Aorta (tissue), 5 donors: ENCODE measurements at places on chromosomes 5 and 9. TPM values are rescaled to one million over a fixed set of nuclear protein-coding genes. Genes with fewer than 3 reads are reported as not detected.

The CSF1R gene
- 125 TPM for total RNA-seq

DNA sequence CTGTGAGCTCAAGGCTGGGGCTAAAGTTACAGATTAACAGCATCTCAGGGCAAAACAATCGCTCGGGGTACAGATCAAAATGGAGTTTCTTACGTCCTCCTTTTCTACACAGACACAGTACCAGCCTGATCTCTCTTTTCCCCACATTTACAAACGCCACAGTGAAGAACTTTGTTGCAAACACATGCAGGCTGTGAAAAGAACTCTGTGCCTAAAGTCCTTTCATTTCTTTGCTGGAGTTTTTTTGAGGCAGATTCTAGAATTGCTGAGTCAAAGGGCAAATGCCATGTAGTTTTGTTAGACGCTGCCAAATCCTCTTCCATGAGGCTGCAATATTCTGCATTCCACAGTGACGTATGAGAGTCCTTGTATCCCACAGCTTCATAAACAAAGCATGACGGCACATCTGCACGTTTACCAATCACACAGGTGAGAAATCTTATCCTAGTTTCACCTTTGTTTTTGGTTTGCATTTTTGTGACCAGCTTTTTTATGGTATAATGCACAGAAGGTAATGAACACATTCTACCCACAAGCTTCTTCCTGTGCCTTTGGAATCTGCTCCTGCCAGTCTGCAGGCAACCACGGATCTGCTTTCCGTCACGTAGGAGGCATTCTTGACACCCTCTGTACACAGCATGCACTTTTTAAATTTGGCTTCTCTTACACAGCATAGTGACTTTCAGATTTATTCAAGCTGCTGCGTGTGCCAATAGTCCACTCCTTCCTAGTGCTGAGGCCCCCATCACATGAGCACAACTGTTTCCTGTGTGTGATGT is 44.6 kb upstream of the LPCAT1 start:
- H3K27ac ChIP-seq, result no peak overlapping the region
- H3K4me1 ChIP-seq, result no peaks in the 10 kb centered on the region
- no peak overlapping the region for H3K4me3 ChIP-seq
- H3K27me3 ChIP-seq, result no peaks in the 10 kb centered on the region
- H3K36me3 ChIP-seq, result no peaks in the 10 kb centered on the region

DNA sequence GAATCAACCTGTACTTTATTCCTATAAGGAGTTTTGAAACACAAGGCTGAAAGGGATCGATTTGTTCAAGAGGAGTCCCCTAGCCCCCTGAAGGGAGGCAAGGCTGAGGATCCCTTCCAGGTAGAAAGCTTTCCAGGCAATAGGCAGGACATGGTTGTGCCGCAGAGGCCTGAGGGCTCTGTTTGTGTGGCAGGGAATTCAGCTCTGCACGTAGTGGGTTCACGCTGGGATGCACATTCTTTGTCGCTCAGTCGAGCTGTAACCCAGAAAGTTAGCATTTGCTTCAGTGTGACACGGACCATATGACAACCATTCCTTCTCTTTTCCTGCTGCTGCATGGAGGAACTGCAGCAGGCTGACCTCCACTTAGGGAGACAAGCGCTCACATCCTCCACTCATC is 65.6 kb upstream of the TRIO start:
- H3K36me3 ChIP-seq, result no peaks in the 10 kb centered on the region
- DNase-seq, result no peak
- H3K27ac ChIP-seq, result no peak overlapping the region
- H3K4me3 ChIP-seq, result no peak overlapping the region

GRCh38 chr9:124869466-124869985 is 7.6 kb downstream of the ARPC5L start:
- no peak overlapping the region for H3K27ac ChIP-seq
- no peaks in the 10 kb centered on the region for H3K36me3 ChIP-seq
- H3K4me1 ChIP-seq, result no peaks in the 10 kb centered on the region
- no peak for DNase-seq
- H3K4me3 ChIP-seq, result peak overlapping the region; percentile 67

GRCh38 chr5:107812570-107813141 is 141.9 kb upstream of the EFNA5 start:
- H3K36me3 ChIP-seq, result no peaks in the 10 kb centered on the region
- no peaks in the 10 kb centered on the region for H3K27me3 ChIP-seq
- H3K4me3 ChIP-seq, result no peak overlapping the region

DNA sequence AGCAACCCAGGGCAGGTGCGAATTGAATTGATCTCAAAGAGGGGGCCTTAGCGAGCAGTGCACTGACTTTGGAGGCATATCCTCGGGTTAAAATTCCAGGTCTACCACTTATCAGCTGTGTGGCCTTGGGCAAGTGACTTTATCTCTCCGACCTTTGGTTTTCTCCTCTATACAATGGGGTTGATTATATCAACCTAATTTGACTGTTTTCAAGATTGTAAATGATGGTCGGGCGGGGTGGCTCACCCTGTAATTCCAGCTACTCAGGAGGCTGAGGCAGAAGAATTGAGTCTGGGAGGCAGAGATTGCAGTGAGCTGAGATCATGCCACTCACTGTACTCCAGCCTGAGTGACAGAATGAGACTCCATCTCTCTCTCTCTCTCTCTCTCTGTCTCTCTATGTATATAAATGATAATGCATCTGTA is 18.7 kb downstream of the SPRY4 start:
- H3K4me1 ChIP-seq, result peaks cover 2% of the 10 kb centered on the region
- no peak overlapping the region for H3K4me3 ChIP-seq
- H3K36me3 ChIP-seq, result no peaks in the 10 kb centered on the region
- no peak overlapping the region for H3K27ac ChIP-seq

The SLC6A19 gene
- not detected for total RNA-seq

The KIF24 gene
- total RNA-seq, result 0.32 TPM

DNA sequence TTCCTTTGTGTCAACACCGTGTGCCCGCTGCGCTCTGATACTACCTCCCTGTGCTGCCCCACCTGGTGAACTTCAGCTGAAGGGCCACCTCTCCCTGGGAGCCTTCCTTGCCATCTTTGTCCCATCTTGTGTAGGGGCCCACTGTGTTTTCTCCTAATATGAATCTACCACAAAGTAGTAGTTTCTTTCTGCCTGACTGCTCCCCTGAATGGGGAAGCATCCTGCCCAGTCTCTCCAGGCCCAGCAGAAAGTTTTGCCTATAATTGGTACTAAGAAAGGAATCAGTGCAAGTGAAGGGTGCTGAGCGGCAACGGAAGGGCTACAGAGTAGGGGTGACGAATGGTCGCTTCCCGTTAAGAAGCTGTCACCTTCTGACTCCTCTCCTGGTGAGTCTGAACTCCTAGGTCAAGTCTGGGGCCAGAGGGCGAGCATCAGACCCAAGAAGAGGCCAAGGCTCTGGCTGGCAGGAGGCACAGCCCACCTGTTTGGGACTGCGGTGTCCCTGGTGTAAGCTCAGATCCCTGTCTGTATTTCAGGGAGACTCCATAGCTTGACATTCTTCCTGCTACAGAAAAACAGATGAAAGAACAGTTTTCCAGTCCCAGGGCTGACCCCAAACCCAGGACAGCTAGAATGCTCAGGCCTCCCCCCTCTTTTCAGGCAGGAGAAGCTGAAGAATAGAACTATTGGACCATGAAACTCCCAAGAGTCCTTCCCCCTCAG is 24.1 kb downstream of the WWC1 start:
- no peaks in the 10 kb centered on the region for H3K4me1 ChIP-seq
- no peaks in the 10 kb centered on the region for H3K36me3 ChIP-seq
- H3K27ac ChIP-seq, result no peak overlapping the region
- no peak overlapping the region for H3K4me3 ChIP-seq
- H3K27me3 ChIP-seq, result no peaks in the 10 kb centered on the region
- DNase-seq, result no peak

DNA sequence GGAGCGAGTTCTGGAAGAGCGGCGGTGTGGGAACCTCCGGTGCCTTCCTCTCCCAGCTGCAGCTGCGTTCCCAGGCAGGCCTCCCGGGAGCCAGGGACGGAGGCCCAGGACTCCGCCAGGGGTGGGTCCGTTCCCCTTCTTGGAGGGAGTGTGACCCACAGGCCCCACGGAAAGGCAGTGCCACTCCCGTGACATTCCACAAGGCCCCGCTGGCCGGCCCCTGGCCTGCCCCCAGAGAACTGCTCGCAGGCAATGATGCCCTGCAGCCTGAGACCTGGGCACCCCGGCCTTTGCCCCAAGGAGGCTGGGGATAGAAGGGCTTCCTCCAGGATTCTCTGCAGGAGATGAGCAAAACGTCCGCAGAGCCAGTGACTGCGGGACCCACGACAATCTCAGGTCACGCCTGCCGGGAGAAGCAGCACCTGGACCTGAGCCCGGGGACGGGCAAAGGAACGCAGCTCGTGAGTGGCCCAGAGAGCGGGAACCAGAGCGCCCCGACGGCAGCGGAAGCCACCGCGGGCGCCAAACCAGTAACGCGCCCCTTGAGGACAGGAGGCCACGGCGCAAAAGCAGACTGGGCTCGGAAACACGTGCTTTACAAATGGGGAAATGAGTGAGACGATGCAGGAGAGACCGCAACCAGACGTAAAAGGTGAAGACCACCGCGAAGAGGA is 9.3 kb downstream of the OBP2B start:
- no peaks in the 10 kb centered on the region for H3K27me3 ChIP-seq
- no peak for DNase-seq
- H3K4me1 ChIP-seq, result no peaks in the 10 kb centered on the region
- no peak overlapping the region for H3K27ac ChIP-seq

DNA sequence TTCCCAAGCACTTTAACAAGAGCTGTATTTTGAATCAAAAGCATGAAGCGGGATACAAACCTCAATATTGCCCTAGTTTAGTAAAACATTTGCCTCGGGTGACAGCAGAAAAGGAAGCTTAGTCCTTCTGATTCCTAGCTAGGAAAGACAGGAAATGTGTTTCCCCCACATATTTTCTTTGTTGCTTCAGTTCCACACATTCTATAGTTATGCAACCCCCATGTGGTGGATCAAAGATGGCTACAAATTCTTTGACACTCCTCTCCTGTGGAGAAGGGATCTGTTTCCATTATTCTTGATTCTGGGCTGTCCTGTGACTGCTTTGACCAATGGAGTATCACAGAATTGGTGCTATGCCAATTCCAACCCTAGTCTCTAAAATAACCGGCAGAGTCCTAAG is 89.1 kb upstream of the SLC30A5 start:
- no peaks in the 10 kb centered on the region for H3K4me1 ChIP-seq
- H3K4me3 ChIP-seq, result no peak overlapping the region
- no peaks in the 10 kb centered on the region for H3K36me3 ChIP-seq
- no peak for DNase-seq
- no peaks in the 10 kb centered on the region for H3K27me3 ChIP-seq

DNA sequence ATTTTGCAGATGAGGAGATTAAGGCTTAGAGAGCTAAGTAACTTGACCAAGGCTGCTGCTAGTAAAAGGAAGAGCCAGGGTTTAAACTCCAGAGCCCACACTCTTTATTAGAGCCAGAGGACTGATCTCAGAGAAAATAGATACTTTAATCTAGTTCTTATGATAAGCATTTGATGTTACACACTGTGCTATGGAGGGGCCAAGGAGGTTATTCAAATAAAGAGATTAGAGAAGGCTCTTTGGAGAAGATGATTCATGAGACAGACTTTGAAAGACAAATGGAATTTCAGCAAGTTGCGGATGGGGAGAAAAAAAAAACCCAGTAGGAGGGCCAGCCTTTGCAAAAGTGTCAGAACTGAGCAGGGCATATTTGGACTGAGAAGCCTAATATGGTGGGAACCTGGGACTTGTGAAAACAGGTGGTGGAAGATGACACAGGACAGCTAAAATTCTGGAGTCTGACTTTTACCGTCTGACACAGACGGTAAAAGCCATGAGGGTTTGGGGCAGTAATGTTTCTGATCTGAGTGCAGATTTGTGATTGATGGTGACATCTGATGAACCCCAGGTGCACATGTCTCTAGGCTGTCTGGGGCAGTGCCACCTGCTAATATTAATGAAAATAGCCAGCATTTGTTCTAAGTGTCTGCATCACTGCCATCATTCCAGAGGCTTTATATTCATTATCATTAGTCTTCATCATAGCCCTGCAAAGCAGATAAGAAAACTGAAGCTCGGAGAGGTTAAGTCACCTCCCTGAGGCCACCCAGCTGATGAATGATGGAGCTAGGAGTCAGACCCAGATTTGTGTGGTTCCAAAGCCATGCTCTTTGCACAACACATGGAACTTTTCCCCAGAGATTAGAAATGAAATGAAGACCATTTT is 65.3 kb upstream of the CXCL14 start:
- H3K27me3 ChIP-seq, result no peaks in the 10 kb centered on the region
- H3K36me3 ChIP-seq, result no peaks in the 10 kb centered on the region
- H3K4me3 ChIP-seq, result no peak overlapping the region
- no peaks in the 10 kb centered on the region for H3K4me1 ChIP-seq
- no peak for DNase-seq

The BTNL9 gene
- 16.8 TPM for total RNA-seq

GRCh38 chr9:20378851-20379250 is 243.4 kb downstream of the MLLT3 start:
- no peaks in the 10 kb centered on the region for H3K27me3 ChIP-seq
- H3K4me3 ChIP-seq, result no peak overlapping the region
- H3K27ac ChIP-seq, result no peak overlapping the region
- no peaks in the 10 kb centered on the region for H3K36me3 ChIP-seq

DNA sequence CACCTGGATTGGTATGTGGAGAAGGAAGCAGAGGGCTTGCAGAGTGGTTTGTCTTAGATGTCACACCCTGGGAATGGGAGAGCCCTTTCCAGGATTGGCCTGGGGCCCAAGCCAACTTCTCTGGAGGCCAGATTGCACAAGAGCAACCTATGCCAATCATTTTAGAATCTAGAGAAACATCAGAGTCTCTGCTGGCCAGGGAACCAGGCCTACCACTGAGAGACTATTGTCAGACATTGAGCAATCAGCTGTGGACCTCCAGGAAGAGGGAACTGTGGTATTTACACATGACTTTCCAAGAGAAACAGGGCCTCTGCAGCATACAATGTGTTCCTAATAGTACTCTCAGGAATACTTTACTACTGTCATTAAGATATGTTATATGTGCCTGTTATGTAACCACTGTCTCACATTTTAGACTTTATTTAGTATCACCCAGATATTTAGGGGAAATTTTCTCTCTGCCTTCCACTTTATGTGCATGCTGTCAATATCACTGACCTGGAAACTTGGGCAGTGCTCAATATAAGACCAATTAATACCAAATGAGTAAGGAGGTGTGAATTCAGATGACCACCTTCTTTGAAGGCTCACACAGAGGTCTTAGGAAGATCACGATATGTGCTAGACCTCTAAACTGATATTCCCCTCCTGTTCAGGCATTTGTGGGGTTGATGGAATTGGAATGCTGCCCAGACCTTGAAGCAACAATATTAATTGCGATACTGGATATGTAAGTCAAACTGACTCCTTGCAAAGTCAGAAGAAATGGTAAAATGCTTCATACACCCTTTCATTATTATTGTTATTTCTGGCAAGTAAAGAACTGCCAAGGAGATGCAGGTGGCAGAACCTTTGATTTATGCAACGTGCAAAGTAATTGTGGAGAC is 20.5 kb upstream of the CCL28 start:
- H3K4me1 ChIP-seq, result no peaks in the 10 kb centered on the region
- no peak for DNase-seq
- H3K36me3 ChIP-seq, result no peaks in the 10 kb centered on the region
- no peaks in the 10 kb centered on the region for H3K27me3 ChIP-seq

The ACSL6 gene
- total RNA-seq, result 2.3 TPM

- no peaks in the 10 kb centered on the region for H3K36me3 ChIP-seq
- H3K27me3 ChIP-seq, result no peaks in the 10 kb centered on the region
- peaks cover 2% of the 10 kb centered on the region for H3K4me1 ChIP-seq
- no peak overlapping the region for H3K27ac ChIP-seq
- no peak overlapping the region for H3K4me3 ChIP-seq
These were observed 80.7 kb upstream of the TNFAIP8 start for GRCh38 chr5:119275146-119275545.

GRCh38 chr9:134565316-134565915 is 76.2 kb upstream of the COL5A1 start:
- H3K27me3 ChIP-seq, result no peaks in the 10 kb centered on the region
- no peaks in the 10 kb centered on the region for H3K4me1 ChIP-seq
- H3K27ac ChIP-seq, result no peak overlapping the region
- DNase-seq, result no peak
- H3K4me3 ChIP-seq, result no peak overlapping the region
- no peaks in the 10 kb centered on the region for H3K36me3 ChIP-seq

The INSYN2B gene
- total RNA-seq, result 0.10 TPM

The TYRP1 gene
- 1.1 TPM for total RNA-seq

The TMEM171 gene
- not detected for total RNA-seq
